WTC11 (cell line): ENCODE measurements at places on chromosomes 1 and 21. TPM values are rescaled to one million over a fixed set of nuclear protein-coding genes. Genes with fewer than 3 reads are reported as not detected.

Gene FCER1A
- not detected in 3 replicates for total RNA-seq

Gene AMY1C
- not detected in 3 replicates for total RNA-seq

Gene NOS1AP
- total RNA-seq, result 10.0 to 14.7 TPM (median 10.2 TPM) in 3 replicates

Gene NPPA
- not detected in 3 replicates for total RNA-seq

Gene OTUD7B
- total RNA-seq, result 19.4 to 21.0 TPM (median 19.5 TPM) in 3 replicates

Gene CALML6
- total RNA-seq, result 0.87 to 2.1 TPM (median 1.9 TPM) in 3 replicates

Gene TRIM63
- not detected in 3 replicates for total RNA-seq

Gene FOXD3
- total RNA-seq, result 27.5 to 37.1 TPM (median 34.7 TPM) in 3 replicates

Gene CIART
- total RNA-seq, result 7.8 to 10.5 TPM (median 8.1 TPM) in 3 replicates

Gene MTARC1
- 25.8 to 33.6 TPM (median 29.5 TPM) in 3 replicates for total RNA-seq

Gene IBA57
- total RNA-seq, result 11.4 to 12.5 TPM (median 12.1 TPM) in 3 replicates

Gene HES3
- 74.7 to 78.7 TPM (median 78.3 TPM) in 3 replicates for total RNA-seq

Gene INSRR
- 0.05 to 0.11 TPM in 2 of 3 replicates, not detected in the other for total RNA-seq

Gene MAP1LC3C
- 1.5 to 3.0 TPM (median 2.1 TPM) in 3 replicates for total RNA-seq

Gene SPATA6
- total RNA-seq, result 16.0 to 17.7 TPM (median 17.1 TPM) in 3 replicates

Gene MGST3
- 120 to 137 TPM (median 124 TPM) in 3 replicates for total RNA-seq

Gene WDR4
- total RNA-seq, result 41.5 to 42.6 TPM (median 42.2 TPM) in 3 replicates

Gene TCHH
- 0.02 to 0.05 TPM (median 0.04 TPM) in 3 replicates for total RNA-seq

Gene SYDE2
- 11.0 to 13.8 TPM (median 11.4 TPM) in 3 replicates for total RNA-seq

Gene NPPB
- 0.27 TPM in 1 of 3 replicates, not detected in the others for total RNA-seq

Gene GNG12
- total RNA-seq, result 20.7 to 23.7 TPM (median 21.9 TPM) in 3 replicates

Gene DYNLT5
- 1.3 to 1.8 TPM (median 1.6 TPM) in 3 replicates for total RNA-seq

Gene SH2D5
- total RNA-seq, result 13.4 to 17.8 TPM (median 13.8 TPM) in 3 replicates

Gene ST6GALNAC3
- 11.9 to 14.1 TPM (median 12.7 TPM) in 3 replicates for total RNA-seq

Gene PSMB4
- 360 to 414 TPM (median 383 TPM) in 3 replicates for total RNA-seq

Gene IVNS1ABP
- 141 to 159 TPM (median 141 TPM) in 3 replicates for total RNA-seq

Gene RIPK4
- 13.7 to 20.1 TPM (median 14.0 TPM) in 3 replicates for total RNA-seq

Gene C1orf174
- 24.2 to 25.2 TPM (median 25.1 TPM) in 3 replicates for total RNA-seq

Gene ORC1
- total RNA-seq, result 33.6 to 45.2 TPM (median 34.0 TPM) in 3 replicates

Gene PTGS2
- total RNA-seq, result 0.20 to 0.66 TPM (median 0.60 TPM) in 3 replicates

Gene DCST2
- total RNA-seq, result 0.83 to 1.8 TPM (median 1.6 TPM) in 3 replicates

Gene CFHR2
- total RNA-seq, result 0.37 TPM in 1 of 3 replicates, not detected in the others

Gene SH2D1B
- total RNA-seq, result not detected in 3 replicates

Gene SPTA1
- 0.02 to 0.11 TPM (median 0.09 TPM) in 3 replicates for total RNA-seq

Gene PAPPA2
- total RNA-seq, result 0.27 to 0.74 TPM (median 0.60 TPM) in 3 replicates

Gene KCNC4
- 19.9 to 21.9 TPM (median 21.9 TPM) in 3 replicates for total RNA-seq

Gene FRRS1
- 6.0 to 6.2 TPM (median 6.1 TPM) in 3 replicates for total RNA-seq

Gene OR2M4
- not detected in 3 replicates for total RNA-seq

Gene LMNA
- total RNA-seq, result 40.7 to 68.8 TPM (median 46.2 TPM) in 3 replicates

Gene LCE3E
- not detected in 3 replicates for total RNA-seq

Gene ATP1A2
- total RNA-seq, result 22.8 to 25.6 TPM (median 23.2 TPM) in 3 replicates

Gene RHOC
- 67.9 to 68.9 TPM (median 68.2 TPM) in 3 replicates for total RNA-seq

Gene PIP5K1A
- 77.8 to 84.8 TPM (median 81.3 TPM) in 3 replicates for total RNA-seq

Gene MARK1
- 13.9 to 18.6 TPM (median 14.6 TPM) in 3 replicates for total RNA-seq

Gene BPNT1
- total RNA-seq, result 12.8 to 14.4 TPM (median 13.7 TPM) in 3 replicates
